Activated T-cell treated with anti-CD3 and anti-CD28 coated beads for 1 hour (primary cell): ENCODE measurements at places on chromosomes 13 and 19.
A peak's percentile ranks its signal among the peaks of the same experiment; 100 is the strongest.

GRCh38 chr19:43759515-43759914 lies 4.8 kb upstream of the SMG9 start:
- DNase-seq, result no peak

DNA sequence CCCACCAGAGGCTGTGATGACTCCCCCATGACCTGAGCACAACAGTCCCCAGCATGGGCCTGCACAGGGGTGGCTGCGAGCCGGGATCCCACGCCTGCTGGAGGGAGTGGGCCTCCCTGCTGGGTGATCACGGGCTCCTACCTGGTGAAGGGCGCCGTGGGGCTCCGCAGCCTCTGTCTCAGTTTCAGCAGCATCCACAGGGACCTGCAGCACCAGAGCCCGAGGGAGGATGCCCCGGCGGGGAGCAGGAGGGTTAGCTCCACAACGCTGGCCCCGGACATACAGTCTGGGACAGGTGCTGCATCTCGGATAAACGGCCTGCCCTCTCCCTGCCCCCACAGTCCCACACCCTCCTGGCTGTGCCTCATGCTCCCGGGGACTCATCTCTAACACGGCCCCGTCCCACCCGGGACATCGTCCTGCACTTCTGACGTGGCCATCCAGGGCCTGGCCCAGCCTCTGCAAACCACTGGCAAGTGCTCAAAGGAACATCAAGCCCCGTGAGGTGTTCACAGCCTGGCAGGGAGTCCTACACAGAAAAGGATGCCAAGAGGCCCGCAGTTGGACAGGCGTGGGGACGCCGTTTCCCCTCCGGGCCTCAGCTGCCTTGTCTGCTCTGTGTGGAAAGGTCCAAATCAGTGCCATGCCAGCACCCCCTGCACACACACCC lies 10.5 kb downstream of the PEX11G start:
- no peak for DNase-seq

GRCh38 chr13:73059460-73060250 lies 850 bp downstream of the KLF5 start:
- peak; percentile 24 for DNase-seq

DNA sequence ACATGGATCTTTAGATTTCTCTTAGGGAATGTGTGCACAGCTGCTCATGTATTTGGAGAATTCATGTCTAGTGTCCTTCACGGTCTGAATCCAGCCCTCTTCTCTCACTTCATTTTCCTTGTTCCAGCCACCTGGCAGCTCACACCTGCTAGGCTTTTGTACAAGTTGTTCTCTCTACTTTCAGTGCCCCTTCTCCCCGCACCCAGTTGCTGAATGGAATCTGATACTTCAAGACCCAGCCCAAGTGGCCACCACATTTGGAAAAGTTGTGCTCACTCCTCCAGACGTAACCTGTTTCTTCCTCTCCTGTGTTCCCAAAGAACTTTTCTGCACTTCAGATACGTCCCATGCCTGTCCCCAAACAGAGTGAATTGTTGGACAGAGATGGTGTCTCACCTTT lies 235.6 kb downstream of the SHISA2 start:
- no peak for DNase-seq

DNA sequence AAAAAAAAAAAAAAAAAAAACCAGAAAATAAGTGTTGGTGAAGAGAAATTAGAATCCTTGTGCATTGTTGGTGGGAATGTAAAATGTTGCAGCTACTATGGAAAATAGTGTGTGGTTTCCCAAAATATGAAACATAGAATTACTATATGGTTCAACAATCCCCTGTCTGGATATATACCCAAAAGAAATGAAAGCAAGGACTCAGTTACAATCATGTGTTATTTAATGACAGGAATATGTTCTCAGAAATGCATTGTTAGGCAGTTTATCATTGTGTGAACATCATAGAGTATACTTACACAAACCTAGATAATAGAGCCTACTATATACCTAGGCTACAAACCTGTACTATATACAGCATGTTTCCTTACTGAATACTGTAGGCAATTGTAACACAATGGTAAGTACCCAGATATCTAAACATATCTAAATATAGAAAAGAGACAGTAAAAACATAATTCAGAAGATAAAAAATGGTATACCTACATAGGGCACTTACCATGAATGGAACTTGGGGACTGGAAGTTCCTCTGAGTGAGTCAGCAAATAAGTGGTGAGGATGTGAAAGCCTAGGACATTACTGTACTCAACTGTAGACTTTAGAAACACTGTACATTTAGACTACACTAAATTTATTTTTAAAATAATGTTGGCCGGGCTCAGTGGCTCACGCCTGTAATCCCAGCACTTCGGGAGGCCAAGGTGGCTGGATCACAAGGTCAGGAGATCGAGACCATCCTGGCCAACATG lies 25.7 kb upstream of the SLC7A1 start:
- no peak for DNase-seq

- no peak for DNase-seq
These were observed 71.6 kb upstream of the ZDHHC20 start for GRCh38 chr13:21530656-21531055.

GRCh38 chr19:14003251-14004055 lies 2.7 kb downstream of the RFX1 start:
- DNase-seq, result no peak

DNA sequence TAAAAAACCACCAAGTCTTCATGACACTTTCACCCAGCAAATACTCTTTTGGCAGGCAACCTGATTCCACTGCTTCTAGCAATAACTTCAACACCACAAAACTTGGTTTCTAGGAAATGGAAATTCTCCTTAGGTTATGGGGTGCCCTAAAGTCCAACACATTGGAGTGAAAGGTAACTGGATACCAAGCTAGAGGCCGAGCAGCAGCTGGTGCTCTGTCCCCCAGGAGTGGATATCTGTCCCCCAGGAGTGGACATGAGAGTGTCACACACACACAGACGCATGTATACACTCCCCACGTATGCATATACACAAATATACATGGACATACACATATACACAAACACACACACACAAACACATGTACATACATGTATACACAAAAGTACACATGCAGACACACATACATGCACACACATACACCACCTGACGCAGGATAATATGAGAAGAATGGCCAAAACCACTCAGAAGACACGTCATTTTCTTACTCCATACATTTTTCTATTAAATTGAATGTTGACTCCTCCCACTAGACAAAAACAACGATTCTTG lies 50.8 kb downstream of the RFX2 start:
- DNase-seq, result no peak

- no peak for DNase-seq
These were observed 399.6 kb downstream of the DCT start for GRCh38 chr13:94079876-94080275.

GRCh38 chr13:41008349-41008980 lies 10.7 kb downstream of the ELF1 start:
- DNase-seq, result no peak

GRCh38 chr13:30714629-30715371 lies 20.5 kb upstream of the ALOX5AP start:
- no peak for DNase-seq

DNA sequence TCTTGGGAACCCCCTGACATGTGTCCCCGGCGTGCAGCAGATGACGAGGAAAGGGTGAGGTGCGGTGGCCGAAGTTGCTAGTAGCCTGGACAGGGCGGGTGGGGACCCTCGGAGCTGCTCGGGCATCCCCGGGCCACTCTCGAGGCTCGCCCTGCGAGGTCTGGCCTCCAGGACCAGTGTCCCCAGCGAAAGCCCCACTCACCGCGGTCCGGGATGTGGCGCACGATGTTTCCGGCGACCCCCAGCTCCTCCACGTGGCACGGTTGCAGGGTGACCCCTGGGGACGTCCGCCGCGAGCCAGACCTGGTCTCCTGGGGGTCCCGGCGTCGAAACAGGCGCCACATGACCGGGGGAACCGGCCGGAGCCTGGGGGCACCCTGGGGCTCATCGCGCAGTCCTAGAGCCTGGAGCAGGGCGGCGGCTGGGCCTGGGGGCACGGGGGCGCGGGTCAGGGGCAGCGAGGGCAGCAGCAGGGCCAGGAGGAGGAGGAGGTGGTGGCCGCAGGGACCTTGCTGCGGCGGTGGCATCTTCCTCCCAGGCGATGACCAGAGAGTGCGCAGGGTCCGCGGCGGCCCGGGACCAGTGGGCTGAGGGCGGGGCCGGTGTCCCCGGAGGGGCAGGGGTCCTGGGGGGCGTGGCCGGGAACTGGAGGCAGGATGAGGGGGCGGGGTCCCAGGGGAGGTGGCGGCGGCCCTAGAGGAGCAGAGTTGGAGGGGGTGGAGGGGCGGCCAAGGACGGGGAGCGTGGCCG lies 26.0 kb downstream of the CERS1 start:
- DNase-seq, result no peak

DNA sequence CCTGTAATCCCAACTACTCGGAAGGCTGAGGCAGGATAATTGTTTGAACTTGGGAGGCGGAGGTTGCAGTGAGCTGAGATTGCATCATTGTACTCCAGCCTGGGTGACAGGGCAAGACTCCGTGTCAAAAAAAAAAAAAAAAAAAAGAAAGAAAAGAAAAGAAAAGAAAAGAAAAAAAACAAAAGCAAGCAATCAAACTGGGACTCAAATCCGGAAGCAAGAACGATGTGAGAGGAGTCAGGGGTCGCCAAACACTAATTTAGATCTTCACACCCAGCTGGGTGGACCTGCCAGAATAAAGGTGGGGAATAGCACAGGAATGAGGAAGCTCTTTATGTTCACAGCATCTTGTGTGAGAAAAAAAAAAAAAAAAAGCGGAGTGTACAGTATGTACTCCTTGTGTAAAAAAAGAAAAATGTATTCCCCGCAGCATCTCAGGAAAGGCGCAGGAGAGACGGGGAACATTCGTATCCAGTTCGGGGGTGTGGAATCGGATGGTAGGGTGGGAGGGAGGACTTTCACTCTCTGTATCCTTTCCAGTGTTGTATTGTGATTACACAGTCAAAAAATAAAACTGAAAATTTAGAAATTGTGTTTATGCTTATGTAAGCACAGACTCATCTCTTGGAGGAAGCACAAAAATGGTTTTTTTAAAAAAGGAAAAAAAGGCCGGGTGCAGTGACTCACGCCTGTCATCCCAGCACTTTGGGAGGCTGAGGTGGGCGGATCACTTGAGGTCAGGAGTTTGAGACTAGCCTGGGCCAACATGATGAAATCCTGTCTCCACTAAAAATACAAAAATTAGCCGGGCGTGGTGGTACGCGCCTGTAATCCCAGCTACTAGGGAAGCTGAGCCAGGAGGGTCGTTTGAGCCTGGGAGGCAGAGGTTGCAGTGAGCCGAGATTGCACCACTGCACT lies 7.6 kb downstream of the DNAJB1 start:
- DNase-seq, result no peak
